ENCODE measurements at places on chromosomes 4 and X.
A peak's percentile ranks its signal among the peaks of the same experiment; 100 is the strongest.

DNA sequence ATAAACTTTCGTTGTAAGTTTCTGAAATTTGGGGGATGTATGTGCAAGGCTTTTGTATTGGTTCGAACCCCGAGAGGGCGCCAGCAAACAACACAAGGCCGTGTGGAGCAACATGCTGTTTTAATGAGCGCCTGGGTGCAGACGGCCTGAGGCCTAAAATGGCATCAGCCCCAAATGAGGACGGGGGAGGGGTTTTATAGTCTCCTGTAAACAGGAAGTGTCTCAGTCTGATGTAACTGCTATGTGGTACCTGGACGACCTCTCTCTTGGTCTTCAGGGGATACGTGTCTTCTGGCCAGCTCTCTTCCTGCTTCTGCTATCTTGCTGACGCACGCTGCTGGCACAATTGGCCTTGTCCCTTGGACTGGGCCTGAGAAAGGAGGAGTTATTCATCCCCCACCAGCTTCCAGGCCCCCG lies 1348.0 kb downstream of the ADGRL3 start:
- no peaks in the 10 kb centered on the region for H3K27me3 ChIP-seq
- no peak overlapping the region for H3K27ac ChIP-seq
- H3K4me1 ChIP-seq, result no peaks in the 10 kb centered on the region
- DNase-seq, result no peak
- H3K36me3 ChIP-seq, result no peaks in the 10 kb centered on the region

DNA sequence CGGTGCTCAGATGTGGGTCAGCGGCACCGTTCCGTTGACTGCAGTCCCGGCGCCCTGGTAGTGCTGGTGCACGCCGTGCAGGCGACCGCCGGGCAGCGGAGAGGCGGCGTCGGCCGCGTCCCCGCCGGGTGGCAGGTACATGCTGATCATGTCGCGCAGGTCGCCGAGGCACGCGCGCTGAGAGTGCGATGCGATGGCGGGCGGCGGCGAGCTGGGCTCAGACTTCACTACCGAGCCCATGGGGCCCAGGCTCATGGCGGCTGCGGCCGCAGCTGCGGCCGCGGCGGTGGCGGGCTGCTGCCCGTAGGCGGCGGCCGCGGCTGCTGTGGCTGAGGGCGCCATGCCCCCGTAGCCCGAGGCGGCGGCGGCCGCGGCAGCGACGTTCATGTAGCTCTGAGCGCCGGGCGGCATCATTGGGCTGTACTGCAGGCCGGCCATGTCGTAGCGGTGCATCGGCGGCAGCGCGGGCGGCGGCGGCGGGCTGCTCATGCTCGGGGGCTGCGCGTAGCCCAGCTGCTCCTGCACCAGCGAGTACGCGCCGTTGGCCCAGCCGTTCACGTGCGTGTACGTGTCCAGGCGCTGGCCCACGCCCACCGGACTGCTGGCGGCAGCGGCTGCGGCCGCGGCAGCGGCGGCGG lies 1.0 kb downstream of the SOX3 start:
- no peak overlapping the region for H3K27ac ChIP-seq
- no peaks in the 10 kb centered on the region for H3K27me3 ChIP-seq
- H3K36me3 ChIP-seq, result no peaks in the 10 kb centered on the region
- H3K4me1 ChIP-seq, result no peaks in the 10 kb centered on the region
- no peak overlapping the region for H3K4me3 ChIP-seq

GRCh38 chr4:86302251-86302650 lies 57.6 kb downstream of the MAPK10 start:
- H3K36me3 ChIP-seq, result no peaks in the 10 kb centered on the region
- H3K27ac ChIP-seq, result no peak overlapping the region
- no peak for DNase-seq
- H3K4me1 ChIP-seq, result peaks cover 14% of the 10 kb centered on the region
- no peaks in the 10 kb centered on the region for H3K27me3 ChIP-seq
- H3K4me3 ChIP-seq, result no peak overlapping the region

- H3K36me3 ChIP-seq, result no peaks in the 10 kb centered on the region
These were observed 116.3 kb downstream of the UNC5C start for GRCh38 chr4:95432466-95432865.

GRCh38 chr4:105145903-105146275 lies 787 bp upstream of the TET2 start:
- H3K4me3 ChIP-seq, result peak overlapping the region; percentile 99
- peak; percentile 19 for DNase-seq
- H3K4me1 ChIP-seq, result peaks cover 10% of the 10 kb centered on the region
- H3K27ac ChIP-seq, result peak overlapping the region; percentile 93

All from Calu3 (cell line).